NCI-H446 (cell line): ENCODE measurements at places on chromosomes 11 and 22.
A peak's percentile ranks its signal among the peaks of the same experiment; 100 is the strongest.

- peak; percentile 98 for DNase-seq
Measured at GRCh38 chr11:65497141-65498041, 1.5 kb upstream of the MALAT1 start.

- DNase-seq: no peak
Measured at GRCh38 chr11:6736495-6737121, 35.2 kb downstream of the OR2AG2 start.

DNA sequence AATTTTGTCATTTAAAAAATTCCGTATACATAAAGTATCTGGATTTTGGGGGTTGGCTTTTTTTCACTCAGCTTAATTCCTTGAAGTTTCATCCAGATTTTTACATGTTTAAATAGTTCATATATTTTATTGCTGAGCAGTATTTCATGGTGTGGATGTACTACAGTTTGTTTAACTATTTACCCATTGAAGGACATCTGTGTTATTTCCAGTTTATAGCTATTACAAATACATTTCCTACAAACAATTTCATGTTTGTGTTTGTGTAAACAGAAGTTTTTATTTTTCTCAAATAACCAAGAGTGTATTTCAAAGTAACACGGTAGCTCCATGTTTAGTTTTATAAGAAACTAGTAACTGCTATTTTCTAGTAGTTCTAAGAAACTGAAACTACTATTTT is 299.7 kb upstream of the ANO3 start:
- no peak for DNase-seq

GRCh38 chr11:46009647-46010046 is 87.2 kb downstream of the LARGE2 start:
- DNase-seq: no peak

DNA sequence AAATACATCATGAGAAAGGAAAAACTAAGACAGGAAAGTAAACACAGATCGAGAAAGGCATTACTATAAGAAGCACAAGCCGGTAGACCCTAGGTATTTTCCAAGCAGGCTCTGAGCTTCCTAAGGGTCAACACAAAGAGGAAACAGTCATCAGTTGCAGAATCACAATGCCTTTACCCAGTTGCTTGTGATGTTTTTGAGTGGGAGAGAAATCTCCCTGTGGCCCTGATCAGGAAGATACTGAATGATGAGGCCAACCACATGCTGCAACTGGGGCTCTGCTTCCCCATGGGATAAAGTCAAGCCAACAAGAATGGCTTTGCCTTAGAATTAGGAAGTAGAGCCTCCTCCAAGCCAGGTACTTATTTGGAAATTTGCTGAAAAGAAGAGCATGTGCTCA is 132.6 kb downstream of the MICAL2 start:
- no peak for DNase-seq

DNA sequence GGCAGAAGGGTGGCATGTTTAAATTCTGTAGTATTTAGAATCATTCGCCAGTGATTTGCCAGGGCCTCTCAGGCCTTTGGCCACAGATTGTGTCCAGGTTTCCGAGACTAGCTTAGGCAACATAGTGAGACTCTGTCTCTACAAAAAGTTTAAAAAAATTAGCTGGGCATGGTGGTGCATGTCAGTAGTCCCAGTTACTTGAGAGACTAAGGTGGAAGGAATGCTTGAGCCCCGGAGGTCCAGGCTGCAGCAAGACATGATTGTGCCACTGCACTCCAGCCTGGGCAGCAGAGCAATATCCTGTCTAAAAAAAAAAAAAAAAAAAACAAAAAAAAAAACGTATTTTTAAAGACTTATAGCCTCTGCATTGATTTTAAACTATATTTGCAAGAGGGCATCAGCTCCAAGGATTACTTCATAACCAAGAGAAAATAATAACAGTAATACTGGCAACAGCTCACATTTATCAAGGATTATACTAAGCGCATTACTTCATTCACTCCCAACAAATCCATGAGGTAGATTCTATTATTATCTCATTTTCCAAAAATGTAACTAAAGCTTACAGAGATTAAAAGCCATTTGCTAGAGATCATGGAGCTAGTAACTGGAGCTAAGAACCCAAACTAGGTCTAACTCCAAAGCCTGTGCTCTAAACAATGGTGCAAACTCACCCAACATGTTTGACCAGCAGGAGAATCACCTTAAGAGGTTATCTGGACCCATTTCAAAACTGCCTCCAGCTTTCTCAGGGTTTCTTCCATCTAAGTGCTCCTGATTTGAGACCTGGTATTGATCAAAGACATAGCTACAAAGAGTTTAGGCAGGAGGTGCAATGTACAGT is 32.6 kb upstream of the SLC6A5 start:
- no peak for DNase-seq

GRCh38 chr11:67356864-67357561 is 3.7 kb upstream of the POLD4 start:
- peak; percentile 77 for DNase-seq

DNA sequence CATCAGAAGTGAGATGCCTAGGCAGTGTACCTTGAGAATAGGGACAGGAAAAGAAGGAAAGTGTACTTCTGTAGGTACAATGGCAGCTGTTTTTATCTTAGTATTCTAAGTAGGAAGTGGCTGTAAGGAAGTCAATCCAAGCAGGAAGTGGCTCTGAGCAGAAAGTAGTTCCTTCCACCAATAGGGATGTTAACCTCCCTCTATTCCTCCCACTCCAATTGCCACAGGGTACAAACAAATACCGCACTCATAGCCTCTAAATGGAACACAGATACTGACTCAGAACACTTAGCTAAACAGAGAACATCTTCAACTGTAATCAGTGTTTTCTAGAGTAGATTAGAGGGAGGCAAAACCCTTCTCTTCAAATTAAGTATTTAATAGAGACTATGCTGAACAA is 10.6 kb downstream of the LRRC55 start:
- no peak for DNase-seq

- DNase-seq: no peak
Measured at GRCh38 chr22:24871611-24872205, 65.7 kb downstream of the SGSM1 start.

DNA sequence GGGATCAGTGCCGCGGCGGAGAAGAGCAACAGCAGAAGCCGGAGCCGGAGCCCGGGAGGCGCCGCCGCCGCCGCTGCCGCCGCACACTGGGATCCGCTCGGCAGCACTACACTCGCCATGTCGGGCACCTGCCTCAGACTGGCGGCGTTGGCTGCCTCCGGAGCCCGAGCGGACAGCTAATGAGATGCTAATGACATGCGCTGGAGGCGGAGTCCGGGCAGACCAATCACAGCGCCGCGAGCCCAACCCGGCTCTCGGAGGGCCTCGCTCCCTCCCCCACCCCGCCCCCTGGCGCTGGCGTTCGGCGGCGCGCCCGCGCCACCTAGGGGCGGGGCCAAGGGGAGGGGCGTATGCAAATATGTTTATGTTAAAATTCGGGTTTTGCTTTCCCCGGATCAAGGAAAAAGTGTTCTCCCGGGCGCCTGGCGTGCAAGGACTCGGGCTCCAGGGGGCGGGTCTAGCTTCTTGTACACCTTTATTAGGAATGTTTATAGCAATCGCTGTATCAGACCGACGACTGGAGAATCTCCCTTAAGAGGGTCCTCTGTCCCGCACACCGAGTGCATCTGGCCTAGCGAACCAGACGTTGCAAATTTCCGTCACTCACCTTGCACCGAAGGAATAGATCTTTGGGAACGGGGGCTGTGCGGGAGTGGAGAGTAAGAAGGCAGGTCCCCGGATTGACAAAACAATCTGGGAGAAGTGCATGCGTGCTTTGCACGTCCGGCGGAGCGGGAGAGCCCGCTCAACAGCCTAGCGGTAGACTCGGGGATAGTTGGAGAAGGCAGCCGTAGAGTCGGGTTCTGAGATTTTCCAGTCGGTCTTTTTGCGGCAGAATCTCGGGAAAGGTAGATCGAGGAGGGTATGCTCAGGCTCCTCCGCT is at the start of gene CADM1:
TSS of gene CADM1 (minus strand) at position 140 of the 883 bp plus-strand sequence.
- DNase-seq: peak; percentile 95

GRCh38 chr11:69685348-69685747 is 10.2 kb upstream of the LTO1 start:
- no peak for DNase-seq

DNA sequence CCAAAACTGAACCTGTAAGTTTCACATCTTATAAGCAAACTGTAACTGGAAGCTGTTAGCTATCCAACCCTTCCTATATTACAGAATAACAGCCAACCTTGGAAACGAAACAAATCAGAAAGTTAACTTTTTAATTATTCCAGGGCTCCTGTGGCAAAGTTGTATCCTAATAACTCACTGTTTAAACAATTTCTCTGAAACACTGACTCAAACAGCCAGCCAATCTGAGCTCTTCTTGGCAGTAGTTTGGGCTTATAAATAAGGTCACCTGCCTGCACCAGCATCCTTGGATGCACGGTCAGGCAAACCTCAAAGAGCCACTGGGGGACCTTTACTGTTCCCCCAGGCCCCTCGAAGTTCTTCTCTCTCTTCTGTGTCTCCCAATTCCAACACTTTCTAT is 5.0 kb downstream of the CELSR1 start:
- no peak for DNase-seq

GRCh38 chr11:102341844-102342318 is 5.1 kb upstream of the BIRC2 start:
- DNase-seq: peak; percentile 82

GRCh38 chr11:28043930-28044709 is 63.8 kb downstream of the KIF18A start:
- no peak for DNase-seq

GRCh38 chr11:126212089-126212660 is 593 bp downstream of the FAM118B start:
- no peak for DNase-seq

DNA sequence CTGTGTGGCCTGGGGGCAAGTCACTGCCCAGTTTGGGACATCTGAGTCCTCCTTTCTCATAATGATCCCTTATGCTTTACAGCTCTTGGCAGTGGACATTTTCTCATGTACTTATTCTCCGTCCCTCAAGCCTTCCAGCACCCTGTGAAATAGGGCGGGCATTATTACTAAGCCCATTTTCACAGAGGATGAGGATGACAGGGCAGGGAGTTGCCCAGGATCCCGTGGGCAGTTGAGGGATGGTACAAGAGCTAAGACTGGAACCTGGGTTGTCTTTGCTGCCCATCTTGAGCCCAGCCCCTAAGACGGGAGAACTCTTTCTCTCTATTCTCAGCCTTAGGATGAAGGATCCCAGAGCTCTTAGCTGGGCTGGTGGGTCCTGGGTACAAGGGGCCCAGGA is 11.2 kb downstream of the CD82 start:
- DNase-seq: no peak

- no peak for DNase-seq
Measured at GRCh38 chr22:36360871-36361383, 26.8 kb downstream of the MYH9 start.

DNA sequence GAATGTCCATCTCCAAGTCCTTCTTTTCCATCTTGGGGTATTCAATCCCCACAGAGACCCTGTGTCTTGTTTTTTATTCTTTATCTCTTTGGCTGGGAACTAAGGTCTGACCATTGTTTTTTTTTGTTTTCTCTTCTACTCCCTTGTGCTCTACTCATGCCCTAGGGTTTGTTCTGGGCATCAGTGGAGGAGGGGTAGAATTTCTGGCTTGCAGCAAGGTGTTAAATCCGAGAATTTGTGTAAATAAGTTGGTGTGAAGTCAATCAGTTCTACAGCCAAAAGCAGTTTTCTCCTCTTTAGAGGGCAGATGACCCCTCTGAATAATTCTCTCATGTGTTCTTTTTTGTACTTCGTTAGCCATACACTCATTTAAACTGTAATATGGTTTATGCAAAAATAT is 10.7 kb downstream of the CECR2 start:
- DNase-seq: no peak

DNA sequence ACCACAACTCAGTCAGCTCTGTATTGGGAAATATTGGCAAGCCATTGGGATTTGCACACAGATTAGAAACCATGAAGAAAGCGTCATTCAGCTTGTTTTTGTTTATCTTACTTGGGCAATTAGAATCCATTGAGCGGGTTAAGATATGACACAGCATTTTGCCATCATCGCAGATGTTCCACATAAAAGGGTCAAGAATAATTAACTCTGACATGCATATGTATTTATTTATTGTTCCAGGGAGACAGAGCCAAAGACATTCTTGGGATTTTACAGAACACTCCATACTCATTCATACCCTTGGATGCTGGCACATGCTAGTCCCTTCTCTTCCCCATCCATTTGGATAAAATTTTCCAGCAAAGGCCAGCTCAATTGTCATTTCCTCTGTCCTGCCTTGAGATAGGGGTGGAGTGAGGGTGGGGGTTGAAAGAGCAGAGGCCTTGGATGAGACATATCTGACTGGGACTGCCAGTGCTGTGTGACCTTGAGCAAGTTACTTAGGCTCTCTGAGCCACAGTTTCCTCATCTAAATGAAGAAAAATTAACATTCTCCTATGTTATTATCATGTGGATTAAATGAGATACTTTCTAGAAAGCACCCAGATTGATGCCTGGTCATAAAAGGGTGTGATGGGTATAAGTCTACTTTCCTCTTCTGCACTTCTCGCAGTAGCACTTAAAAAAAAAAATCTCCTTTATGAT is 179.7 kb downstream of the RRAS2 start:
- no peak for DNase-seq

GRCh38 chr11:79313530-79313913 is 127.3 kb downstream of the TENM4 start:
- DNase-seq: no peak

DNA sequence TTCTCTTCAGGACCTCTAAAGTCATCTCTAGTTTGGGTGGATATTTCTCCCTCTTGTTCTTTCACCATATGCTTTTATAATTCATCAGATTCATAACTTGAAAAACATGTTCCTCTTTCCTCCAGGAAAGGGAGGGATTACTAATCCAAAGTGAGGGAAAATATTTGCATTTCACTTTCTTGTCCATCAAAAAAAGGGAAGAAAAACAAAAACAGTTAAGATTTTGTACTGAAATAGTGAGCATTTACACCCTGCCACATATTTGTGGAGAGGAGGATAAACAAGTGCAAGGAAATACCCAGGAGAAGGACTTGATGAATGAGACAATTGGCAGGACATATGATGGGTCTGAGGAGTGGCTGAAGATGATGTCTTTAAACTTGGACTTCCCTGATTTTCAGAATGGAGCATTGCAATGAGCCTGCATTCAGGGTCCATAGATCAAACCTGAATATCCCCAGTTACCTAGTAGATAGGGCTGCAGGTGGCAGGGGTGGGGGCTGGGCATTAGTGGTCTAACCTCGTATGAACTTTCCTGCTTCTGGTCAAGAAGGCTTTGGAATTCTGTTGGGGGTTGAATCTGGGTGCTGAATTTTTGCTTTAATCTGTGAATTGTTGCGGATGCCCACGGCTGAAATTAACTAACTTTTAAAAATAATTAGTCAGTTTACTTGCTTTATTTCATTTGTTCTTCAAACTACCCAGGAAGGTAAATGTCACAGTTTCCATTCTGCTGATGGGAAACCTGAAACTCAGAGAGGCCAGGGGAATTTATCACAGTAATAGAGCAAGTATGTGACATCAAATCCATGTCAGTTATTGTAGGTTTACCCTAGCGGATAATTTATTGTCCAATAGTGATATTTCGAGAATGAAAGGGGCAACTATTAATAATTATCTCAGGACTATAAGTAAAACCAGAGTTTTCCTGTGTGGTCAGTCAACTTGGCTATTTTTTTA is 36.9 kb upstream of the TMEM123 start:
- no peak for DNase-seq
